Thyroid gland (tissue), 4 donors: ENCODE measurements at places on chromosomes 1 and 21. TPM values are rescaled to one million over a fixed set of nuclear protein-coding genes. Genes with fewer than 3 reads are reported as not detected.

The ZNF670 gene
- total RNA-seq, result 4.5 TPM

DNA sequence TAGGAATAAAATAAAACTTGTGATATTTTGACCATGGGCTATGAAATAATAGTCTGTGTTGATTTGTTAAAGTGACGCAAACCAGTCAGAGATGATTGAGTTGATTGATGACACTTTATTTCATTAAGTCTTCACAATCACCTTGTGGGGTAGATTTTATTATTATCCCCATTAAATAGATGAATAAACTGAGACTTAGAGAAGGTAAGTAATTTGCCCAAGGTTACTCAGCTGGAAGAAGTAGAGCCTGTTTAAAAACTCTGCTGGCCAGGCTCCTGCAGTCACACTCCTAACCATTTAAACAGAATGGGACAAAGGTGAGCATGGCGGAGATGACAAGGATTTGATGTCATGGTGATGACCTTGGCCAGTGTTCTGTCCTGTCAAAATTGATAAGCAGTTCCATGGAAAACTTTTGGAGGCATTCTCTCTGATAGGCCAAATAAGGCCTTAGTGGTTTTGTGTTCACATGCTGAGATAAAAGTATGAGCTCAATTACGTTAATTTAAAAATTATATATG lies 22.7 kb upstream of the MCOLN3 start:
- no peak for DNase-seq

GRCh38 chr1:84174051-84174556 lies 30.0 kb downstream of the PRKACB start:
- DNase-seq, result no peak

DNA sequence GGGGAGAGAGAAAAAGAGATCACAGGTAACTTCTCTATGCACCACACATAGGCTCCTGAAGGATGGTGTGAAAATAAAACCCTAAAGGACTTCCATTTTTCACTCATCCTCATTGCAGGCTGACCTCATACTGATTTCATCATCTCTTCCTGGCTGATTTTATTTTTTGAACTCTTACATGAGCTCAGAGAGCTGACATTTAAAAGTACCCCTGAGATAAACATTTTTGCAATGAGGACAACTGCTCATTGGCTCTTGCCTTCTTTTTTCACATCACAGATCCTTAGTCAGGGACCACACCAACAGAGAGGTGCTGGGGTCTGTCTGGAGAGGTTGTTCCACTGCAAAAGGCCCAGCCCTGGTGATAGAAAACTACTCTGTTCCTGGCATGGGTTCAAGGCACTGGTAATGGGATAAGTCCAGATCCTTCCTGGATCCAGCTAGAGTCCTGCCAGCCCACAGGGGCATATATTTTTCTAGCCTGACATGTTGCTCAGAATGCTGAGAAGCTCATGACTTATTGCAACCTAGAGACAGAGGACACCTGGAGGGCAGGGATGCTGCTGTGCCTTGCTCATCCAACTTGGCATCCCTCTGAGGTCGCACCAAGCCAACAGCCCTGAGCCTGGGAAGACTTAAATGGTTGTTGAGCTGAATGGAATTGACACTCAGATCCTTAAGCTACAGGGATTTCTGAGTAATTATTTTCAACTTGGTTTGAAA lies 360.0 kb downstream of the HHAT start:
- DNase-seq, result no peak
